ENCODE measurements at places on chromosomes 2 and 18.

DNA sequence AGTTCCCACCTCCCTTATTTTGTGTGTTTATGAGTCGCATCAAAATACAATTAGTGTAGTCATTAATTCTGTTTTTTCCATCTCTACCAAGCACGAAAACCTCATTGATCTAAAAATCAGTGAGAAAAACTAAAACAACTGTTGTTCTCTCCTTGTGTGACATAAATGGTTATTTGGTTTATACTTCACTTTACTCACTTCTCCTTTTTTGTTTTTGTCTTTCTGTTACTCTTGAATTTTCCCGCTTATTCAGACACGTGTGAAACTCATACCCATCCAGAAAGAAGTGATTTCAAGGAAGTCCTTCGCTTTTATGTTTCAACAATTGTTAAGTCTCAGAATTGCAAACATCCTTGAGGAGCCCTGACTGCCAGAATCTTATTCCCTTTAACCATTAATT lies 121.6 kb downstream of the EML6 start:
- no peak for DNase-seq

- DNase-seq = no peak
These were observed 55.3 kb downstream of the RFTN2 start for GRCh38 chr2:197620133-197620532.

DNA sequence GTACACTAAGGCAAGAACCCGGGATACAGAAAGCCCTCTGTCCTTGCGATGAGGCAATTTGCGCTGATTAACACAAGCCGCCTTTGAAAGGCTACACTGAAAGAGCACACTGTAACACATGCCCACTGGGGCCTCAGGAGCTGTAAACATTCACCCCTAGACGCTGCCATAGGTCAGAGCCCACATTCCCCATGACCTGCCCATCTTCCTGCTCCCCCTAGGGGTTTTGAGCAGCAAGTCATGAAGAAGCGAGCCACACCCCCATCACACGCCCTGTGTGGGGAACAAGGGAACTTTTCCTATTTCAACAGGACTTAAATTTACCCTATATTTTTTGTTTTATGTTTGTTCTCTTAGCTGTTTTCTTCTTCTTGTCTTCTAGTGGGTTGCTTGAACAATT lies 47.8 kb upstream of the SLC4A10 start:
- DNase-seq = no peak

- DNase-seq = no peak
These were observed 233.9 kb downstream of the PTGR3 start for GRCh38 chr18:74975001-74975400.

DNA sequence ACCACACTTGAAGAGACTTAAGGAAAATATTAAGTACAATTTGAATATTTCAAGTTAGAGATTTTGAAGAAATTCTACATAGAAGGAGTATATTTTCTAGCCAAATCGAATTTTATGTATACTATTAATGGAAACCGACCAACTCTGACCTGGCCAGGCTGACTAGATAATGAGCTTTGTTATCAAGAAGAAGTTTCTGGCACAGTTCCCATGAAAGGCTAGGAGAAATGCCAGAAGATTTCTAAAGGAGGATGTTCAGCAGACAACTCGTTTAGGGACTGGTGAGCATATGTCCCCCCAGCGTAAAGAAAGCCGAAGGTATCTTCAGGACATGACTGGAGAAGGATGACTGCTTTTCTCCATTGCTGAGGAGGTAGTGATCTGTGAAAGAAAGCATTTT lies 127.3 kb downstream of the DIS3L2 start:
- peak; percentile 5 for DNase-seq

DNA sequence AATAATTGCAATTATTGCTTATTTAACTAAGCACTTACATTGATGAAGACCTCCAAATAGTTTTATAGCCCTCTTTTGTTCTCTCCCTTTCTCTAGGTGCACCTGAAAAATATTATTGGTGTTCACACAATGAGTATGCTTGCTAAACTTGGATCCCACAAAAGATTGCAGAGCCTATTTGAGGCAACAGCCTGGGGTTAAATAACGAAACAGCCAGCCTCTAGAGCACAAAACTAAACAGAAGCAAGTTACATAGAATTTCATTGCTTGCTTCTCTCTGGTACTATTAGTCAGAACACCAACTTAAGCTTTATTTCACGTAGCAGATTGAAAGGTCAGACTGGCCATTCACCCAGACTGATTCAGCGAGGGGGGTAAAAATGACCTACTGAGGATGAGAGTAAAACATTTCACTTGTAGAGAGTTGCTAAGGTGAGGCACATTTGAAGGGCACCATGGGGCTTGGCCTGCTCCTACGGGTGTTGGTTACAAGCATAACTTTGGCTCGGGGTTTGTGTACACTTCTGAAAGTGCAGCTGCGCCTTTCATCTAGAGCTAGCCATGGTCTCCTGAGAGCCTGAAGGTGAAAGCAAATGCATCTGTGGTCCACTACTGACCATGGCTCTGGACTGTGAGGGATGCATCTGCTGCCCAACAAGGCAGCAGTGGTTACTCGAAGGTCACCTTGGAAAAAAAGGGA lies 225.1 kb upstream of the LRRTM1 start:
- no peak for DNase-seq
